ENCODE measurements at places on chromosomes 16 and 17.

DNA sequence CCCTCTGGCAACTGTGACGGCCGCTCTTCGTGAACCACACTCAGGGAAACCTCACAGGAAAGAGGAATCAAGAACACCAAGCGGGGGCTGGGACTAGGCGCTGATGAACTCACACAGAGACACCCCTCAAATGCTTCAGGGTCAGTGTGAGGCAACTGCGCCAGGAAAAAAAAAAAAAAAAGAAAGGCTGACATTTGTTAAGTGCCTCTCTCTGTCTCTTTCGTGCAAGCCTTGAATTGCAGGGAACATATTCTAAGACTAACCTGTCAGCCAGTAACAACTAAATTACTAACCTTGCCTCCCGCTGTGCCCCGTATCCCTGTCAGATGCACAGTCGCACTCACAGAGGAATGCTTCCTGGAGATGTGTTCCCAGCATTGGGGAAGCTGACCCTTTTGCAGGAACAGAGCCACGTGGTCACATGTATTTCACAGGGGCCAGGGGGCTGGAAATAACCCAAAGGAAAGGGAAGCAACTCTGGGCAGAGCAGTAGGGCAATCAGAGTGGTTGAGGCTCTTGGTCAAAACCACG, 247.8 kb downstream of the XYLT1 start:
- no peak for DNase-seq

- DNase-seq, result no peak
Measured at GRCh38 chr17:14815079-14815478, 450.0 kb downstream of the PMP22 start.

DNA sequence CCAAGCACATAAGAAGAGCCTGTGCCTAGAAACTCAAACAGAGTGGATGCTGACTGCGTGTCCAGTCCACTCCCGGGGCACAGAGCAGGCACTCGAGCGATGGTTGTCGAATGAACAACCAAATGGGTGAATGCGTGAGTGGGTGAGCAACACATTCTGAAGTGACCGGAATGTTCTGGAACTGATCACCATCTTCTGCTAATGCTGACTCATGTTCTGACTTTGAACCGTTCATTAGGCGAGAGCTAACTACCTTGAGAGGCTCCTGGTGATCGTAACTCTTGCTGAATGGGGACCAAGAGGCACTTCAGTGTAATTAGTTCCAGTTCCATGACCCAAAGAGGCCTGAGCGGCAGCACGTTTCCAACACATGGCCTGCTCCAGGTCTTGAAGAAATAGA, 37.9 kb downstream of the IRF8 start:
- DNase-seq, result no peak

DNA sequence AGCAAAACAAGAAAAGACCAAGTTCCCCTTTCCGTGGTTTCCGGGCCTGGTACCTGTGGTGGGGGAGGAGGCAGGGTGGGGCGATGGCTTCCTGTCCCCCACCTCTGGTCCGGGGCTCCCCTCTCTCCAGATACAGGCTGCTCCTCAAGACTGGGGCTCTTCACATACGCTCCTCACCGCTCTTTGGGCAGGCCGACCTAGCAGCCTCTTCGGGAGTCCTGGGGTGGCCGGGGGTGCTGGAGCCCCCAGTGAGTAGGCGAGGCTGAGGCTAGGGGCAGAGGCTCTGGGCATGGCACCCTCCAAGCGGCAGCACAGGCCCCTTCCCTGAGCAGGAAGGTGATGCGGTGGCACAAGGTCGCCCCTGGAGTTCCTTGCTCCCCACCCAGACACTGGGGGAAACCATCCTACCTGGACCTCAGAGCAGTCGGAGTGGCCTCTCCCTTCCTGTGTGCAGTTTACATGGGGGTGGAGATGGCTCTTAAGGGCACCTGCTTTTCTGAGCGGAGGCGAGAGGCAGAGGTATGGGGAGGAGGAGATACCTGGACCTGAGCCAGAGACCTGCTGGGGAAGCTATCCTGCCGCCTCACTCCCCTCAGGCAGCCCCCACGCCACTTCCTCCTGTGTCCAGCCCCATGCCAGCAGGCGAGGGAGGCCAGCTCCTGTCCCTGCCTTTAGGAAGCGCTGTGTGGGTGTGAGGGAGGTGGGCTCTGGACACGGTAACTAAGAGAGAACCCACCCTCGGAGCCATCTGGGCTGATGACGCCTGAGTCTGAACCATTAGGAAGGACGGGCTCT, 891 bp downstream of the CORO1A start:
- peak; percentile 87 for DNase-seq

- no peak for DNase-seq
Measured at GRCh38 chr16:80731915-80732314, 72.5 kb downstream of the CDYL2 start.

GRCh38 chr16:27392671-27393070, 9.3 kb upstream of the IL21R start:
- DNase-seq, result no peak

GRCh38 chr17:65294181-65294719, 157.1 kb downstream of the RGS9 start:
- peak; percentile 65 for DNase-seq

DNA sequence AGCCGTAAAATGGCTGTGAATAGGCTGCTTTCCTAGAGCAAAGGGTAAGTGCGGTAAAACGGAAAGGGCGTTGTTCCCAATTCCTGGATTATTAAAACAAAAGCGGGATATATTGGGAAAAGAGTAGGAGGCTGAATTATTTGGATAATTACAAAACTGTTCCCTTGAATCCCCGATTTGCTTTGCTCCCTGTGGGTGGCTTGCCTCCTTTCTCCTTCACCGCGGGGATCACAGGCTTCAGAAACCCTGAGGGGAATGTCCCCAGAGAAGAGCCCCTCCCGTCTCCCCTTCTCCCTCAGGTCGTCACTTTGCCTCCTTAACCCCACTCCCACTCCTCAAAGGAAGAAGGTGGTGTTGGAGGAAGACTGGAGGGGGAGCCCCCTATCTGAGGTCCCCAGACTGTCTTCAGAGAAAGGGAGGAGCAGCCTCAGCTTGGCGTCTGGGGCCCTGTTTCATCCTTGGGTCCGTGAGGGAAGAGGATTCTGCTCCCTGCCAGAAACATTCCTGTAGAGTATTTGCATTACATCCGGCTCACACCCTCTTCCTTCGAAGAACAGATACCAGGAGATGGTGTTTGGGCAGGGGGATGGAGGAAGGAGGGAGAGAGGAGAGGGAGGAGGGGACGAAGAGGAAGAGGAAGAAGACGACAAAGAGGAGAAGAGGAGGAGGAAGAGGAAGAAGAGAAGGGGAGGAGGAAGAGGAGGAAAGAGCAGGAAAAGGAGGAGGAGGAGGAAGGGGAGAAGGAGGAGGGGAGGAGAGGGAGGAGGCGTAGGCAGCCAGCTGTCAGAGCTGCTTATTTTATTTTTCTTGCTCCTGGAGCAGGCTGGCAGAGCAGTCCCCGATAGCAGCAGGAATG, 31.8 kb downstream of the MRM1 start:
- DNase-seq, result no peak

All from CD4-positive, alpha-beta T cell treated with Interleukin-17A for 4 hours (primary cell).